ENCODE measurements at places on chromosomes 2 and 18.

GRCh38 chr18:69230204-69230603 is 170.5 kb upstream of the DOK6 start:
- no peak for DNase-seq

DNA sequence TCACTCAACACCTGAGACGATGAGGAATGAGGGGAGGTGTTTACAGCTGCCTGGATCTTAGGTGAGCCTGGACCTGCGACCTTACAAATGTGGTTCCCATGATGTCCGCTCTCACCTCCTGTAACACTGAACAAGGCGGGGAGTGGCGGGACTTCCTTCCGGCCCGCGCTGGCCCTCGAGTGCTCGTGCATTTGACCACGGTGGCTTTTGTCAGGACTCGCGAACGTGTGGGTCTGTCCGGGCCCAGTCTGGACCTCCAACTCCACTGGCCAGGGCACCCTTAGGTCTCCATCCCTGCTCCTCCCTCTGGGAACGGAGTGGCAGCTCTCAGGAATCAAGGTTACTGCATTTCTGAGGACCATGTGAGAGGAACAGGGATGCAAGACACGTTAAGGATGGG is 263.0 kb upstream of the SALL3 start:
- DNase-seq, result no peak

DNA sequence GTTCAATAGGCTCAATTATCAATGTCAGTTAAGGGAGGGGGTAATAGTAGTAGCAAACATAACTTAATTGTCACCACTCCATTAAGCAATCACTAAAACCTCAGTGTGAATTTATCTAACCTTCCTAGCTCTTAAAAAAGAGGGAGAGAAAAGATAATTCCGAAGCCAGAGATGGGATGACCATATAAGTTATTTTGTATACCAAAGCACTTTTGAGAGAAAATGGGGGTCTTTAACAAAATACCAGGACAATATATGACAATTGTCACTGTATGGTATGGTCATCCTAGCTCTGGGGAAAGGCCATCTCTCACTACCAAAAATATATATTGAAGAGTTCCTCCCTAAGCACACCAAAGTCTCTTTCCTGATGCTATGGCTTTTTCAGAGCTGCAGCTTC is 55.1 kb downstream of the SPHKAP start:
- no peak for DNase-seq

DNA sequence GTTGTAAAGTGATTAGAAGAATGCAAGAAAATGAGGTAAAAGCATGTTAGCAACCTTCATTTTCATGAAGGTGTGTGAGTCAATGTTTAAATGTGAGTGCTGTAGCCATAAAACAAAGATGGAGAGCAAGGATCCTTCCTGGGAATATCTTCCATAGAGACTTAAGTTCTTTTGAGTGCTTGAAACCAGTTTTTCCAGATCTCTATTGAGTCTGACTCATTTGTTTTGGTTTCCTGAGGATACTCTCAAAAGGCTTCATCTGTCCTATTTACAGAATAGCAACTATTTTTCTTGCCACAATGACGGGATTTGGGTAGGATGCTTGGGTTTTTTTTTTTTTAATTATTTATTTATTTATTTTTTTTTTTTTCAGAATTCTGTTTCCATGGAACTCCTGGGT is 45.9 kb upstream of the ASB1 start:
- no peak for DNase-seq

All from cortex of kidney (tissue), 1 donor.